ENCODE measurements at places on chromosomes 1 and 21.

DNA sequence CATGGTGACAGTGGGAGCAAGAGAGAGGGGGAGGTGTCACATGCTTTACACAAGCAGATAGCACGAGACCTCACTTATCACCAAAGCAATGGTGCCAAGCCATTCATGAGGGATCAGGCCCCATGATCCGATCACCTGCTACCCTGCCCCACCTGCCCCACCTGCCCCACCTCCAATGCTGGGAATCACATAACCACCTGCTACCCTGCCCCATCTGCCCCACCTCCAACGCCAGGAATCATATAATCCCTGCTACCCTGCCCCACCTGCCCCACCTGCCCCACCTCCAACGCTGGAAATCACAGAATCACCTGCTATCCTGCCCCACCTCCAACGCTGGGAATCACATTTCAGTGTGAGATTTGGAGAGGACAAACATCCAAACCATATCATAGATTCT is 10.6 kb upstream of the AIRE start:
- no peak for DNase-seq

DNA sequence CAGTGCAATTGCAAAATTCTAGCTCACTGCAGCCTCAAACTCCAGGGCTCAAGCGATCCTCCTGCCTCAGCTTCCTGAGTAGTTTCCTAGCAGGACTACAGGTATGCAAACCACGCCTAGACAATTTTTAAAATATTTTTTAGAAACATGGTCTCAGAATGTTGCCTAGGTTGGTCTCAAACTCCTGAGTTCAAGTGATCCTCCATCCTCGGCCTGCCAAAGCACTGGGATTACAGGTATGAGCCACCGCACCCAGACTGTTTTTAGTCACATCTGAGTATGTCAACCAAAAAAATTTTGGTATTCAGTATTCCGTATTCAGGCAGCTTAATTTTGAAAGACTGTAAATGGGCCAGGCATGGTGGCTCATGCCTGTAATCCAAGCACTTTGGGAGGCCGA is 11.2 kb downstream of the TARBP1 start:
- no peak for DNase-seq

GRCh38 chr21:45554477-45555175 is 12.4 kb upstream of the SLC19A1 start:
- peak; percentile 68 for DNase-seq

DNA sequence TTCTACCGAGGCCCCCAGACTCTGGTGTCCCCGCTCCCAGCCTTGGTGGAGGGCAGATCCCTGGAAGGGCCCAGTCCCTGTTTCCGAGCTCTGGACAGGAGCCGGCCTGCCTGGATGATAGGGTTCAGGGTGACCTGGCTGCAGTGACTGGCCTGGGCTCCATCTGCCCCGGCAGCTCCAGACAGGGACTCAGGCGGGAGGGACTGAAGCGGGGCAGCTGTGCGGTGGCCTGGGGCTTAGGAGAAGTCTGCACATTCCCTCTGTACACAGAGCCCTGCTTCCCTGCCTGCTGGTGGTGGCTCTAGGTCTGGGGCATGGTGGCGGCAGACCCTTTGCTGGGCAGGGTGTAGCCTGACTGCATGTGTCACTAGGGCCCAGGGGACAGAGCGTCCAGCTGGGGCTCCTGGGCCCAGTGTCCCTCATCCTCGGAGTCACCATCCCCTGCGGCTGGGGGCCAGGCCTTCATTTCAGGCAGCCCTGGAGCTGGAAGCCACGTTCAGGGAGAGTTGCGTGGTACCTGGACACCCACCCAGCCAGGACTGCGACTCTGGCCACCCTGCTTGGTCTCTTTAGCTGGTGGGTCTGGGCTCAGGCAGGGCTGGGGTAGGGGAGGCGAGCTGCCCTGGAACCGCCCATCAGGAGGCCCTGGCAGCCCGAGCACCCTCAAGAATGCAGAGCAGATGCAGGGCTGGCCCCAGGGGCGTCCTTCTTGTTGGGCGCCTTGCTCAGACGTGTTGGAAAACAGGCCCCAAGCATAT is 9.6 kb downstream of the ARHGEF16 start:
- DNase-seq = no peak

DNA sequence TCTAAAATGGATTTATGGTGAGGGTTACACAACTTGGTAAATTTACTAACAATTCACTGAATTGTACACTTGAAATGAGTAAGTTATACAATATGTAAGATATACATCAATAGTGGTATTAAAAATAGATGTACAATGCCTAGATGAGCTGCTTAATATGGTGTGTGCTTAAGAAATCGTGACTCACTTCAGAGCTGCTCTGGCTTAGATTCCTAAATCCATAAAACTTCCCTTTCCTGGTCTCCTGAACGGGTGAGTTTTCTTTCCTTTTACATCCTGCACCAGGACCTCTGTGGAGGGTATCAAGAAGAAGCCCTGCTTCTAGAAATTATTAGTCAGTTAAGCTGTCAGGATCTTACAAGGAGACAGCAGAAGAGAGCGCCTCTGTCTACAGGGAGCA is 30.4 kb downstream of the H3-3A start:
- no peak for DNase-seq

GRCh38 chr1:145736191-145736590 is 16.9 kb downstream of the CD160 start:
- no peak for DNase-seq

DNA sequence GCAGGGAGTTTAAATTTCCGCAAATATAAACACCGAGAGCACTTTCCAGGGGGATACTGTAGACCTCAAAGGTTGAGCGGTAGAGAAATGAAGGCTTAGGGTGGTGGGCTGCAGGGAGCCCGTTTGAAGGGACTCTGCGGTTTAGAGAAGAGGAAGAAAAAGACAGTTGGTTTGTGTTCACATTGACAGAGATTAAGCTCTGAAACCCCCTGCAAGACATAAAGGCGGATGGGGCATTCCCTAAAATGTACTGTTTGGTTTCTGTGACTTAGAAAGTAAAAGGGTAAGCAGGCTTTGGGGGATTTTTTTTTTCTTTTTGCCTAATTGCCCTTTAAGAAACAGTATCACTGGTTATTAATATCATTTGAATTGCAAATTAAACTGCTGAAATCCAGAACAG is 1.3 kb downstream of the KAZN start:
- DNase-seq = no peak

- no peak for DNase-seq
Observed at GRCh38 chr1:23923592-23924499, 10.7 kb upstream of the CNR2 start.

- DNase-seq = no peak
Observed at GRCh38 chr1:27405074-27405473, 12.7 kb downstream of the GPR3 start.

- no peak for DNase-seq
Observed at GRCh38 chr1:3654549-3655281, 2.4 kb downstream of the TP73 start.

DNA sequence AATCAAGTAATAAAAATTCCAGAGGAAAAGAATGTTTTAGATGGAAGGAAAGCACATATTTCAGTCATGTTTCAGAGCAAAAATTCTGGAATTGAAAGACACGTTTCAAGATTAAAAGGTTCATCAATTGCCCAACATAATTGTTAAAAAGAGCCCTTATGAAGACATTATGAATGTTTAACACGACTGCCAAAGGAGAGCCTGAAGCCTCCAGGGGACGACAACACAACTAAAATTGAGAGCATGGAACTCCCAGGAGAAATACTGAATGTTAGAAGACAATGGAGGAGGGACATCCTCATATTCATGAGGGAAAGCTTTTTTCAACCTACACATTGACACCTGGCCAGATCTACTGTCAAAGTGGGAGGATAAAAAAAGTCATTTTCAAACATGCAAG is 16.0 kb downstream of the OR2T11 start:
- DNase-seq = peak; percentile 35

GRCh38 chr1:94020764-94021579 is 100.0 kb downstream of the ABCA4 start:
- DNase-seq = no peak

DNA sequence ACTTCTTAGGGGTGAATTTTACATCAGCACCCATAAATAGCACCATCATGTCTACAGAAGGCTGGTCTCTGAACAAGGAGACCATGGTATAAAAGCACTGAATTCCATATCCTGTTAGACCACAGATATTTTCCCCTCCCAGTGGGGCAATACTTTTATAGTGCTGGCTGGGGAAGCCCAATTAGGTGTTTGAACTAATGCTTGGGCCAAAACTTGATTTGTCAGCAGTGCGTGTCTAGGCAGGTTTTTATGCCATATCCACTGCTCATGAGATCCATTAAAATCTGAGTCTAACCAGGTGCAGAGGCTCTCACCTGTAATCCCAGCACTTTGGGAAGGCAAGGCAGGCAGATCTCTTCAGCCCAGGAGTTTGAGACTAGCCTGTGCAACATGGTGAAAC is 623.0 kb downstream of the NPHP4 start:
- no peak for DNase-seq

DNA sequence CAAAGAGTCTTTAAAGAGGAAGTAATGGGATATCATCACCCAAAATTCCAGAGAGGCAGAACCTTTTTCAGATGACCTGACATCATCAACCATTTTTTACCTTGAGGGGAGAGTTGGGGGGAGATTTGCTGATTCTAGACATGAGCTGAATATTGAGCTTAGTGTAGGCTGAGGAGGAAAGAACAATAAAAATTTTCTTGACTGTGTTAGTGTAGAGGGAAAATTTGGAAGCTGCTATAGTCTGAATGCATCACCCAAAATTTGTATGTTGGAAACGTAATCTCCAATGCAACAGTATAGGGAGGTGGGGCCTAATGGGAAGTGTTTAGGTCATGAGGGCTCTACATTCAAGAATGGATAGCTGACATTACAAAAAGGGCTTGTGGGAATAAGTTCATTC is 17.8 kb upstream of the CD84 start:
- DNase-seq = no peak

DNA sequence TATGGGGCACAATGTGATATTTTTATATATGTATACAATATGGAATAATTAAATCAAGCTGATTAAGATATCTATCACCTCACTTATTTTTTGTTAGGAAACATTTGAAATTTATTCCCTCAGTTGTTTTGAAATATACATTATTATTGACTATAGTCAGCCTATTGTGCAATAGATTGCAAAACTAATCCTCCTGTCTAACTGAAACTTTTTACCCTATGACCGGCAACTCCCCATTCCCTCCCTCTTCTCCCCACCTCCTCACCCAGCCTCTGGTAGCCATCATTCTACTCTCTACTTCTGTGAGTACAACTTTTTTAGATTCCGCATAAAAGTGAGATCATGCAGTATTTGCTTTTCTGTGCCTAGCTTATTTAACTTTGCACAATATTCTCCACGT is 117.7 kb upstream of the SGIP1 start:
- DNase-seq = no peak
